ENCODE measurements at places on chromosomes 7 and 10.

DNA sequence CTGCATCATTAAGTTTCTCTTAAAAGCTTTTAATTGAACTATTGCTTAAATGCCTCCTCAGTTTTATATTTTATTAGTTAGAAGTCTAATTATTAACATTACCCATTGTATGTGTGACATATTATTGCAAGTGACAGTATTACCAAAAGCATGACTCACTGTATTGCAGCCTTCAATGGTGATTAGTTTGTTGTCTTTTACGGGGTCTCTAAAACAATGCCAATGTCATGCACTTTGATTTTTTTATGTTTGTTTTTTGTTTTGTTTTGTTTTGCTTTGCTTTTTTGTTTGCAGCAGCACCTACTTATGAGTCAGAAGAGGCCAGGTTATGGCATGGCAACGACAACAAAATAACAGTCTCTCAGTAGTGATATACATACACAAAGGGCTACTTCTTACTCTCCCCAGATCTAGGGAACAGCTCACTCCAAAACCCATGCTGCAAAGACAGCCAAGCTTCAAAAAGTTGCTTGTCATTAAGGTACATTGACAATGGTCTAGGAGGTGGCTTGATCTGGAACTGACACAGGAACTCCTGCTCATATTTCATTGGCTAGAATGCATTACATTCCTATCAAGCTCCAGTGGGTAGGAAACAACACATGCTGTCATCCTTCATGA, 293.7 kb upstream of the POM121L12 start:
- DNase-seq: no peak

GRCh38 chr7:75984130-75985008, 10.0 kb downstream of the TMEM120A start:
- DNase-seq: no peak

DNA sequence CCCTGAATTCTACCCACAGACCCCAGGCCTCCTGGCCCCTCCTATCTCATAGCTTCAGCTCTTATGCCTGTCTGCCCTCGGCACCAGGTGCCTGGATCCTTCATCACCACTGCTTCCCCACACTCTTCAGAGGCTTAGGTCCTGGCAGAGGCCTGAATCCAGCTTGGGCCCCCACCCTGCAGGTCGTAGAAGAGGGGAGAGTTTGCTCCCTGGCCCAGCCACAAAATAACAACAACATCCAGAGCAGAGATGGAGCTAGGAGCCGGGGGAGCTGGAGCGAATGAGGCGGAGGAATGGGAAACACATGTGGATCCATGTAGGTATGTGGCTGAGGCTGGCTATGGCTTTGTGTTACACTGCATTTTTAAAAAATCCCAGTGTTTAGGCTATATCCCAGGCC, 7.8 kb upstream of the OPN4 start:
- no peak for DNase-seq

DNA sequence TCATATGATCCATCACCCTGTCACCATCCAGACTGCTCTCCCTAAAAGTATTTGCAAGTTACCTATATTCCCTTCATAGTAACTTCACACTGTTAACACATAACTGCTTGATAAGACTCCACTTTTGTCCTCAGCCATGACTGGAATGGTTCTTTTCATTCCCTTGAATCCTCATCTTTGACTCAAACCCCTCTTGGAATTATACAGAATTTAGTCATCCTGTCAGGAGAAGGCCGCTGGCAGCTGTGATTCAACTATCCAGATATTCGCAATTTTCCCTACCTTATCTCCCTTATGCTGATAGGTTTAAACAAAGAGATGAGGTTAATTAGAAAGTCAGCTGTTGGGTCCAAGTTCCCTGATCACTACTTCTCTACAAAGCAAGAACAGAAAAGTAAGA, 143.0 kb upstream of the HPS1 start:
- no peak for DNase-seq

DNA sequence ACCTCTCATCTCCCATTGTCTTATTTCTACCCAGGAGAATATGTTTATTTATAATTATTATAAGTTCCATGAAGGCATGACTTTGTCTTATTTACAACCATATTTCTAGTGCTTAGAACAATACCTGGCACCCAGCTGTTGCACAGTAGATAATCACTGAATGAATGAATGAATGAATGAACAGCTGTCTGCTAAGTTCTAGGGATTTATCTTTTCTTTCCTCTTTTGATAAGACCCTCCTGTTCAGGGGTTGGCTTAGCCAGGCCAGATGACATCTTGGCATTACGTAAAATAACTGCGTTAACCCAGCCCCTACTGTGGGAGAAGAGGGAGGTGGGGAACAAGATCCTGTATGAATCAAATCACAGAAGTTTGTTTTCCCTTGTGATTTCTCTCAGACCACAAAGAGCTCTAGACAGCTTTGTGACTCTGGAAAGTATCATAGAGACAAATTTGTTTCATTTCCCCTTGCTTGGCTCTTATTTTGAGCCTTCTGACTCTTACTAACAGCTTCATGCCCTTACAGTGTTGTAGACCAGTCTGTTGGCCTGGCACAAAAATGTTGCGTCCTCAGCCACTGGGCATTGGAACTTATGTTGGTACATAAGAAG, 8.4 kb downstream of the ZNF862 start:
- DNase-seq: no peak

DNA sequence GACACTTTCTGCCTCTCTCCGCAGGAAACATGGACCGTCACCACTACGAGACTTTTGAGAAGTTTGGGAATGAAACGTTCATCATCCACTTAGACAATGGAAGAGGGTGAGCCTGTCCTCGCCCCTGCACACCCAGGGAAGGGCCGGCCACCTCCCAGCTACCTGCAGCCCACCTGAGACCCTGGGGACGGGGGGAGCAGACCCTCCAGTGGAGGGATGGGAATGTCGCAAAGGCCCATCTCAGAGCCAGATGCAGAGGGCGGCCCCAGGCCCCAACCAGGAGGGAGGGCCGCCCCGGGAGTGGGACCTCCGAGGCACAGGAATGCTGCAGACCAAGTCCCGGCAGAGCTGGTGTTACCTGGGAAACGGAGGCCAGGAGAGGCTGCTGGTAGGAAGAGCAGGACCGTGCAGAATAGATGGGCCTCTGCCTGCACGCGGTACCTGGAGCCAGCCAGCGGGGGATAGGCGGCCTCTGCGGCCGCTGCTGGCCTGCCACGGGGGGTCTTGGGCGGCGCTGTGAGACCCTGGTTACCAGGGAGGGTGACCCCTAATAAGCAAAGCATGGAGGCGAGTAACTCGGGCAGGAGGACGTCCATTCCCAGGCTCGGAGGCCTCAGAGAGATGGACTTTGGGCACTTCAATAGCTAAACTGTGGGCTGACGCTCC, 32.9 kb upstream of the FOXL3 start:
- no peak for DNase-seq

GRCh38 chr10:91317541-91317940, 92.6 kb upstream of the HECTD2 start:
- no peak for DNase-seq

DNA sequence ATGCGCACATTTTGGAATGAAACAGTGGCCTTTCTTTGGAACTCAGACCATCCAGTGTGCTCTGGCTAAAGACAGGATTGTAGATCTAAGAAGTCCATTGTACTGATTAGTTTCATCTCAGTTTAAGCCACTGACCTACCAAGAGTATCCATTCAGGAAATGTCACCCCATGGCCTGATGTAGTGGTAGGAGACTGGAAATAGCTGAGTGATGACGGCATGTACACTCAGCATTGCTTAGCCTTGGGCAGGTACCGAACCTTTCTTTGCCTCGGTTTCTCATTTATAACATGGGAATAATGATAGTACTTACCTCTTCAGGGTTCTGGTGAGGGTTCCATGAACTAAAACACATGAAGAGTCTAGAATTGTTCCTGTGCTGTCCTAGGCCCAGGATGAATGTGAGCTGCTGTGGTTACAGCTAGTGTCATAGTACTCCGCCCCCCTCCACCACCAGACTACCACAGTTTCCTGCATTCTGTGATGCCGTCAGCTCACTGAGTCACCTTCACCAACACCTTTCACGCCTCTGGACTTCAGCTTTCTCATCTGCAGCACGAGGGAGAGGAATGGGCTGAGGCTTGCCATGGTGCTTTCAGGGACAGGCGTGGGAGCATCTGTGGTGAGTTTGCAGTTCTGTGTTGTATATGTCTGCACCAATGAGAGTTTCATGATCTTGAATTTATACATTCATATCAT, 484.0 kb upstream of the GALNT17 start:
- DNase-seq: peak; percentile 75

DNA sequence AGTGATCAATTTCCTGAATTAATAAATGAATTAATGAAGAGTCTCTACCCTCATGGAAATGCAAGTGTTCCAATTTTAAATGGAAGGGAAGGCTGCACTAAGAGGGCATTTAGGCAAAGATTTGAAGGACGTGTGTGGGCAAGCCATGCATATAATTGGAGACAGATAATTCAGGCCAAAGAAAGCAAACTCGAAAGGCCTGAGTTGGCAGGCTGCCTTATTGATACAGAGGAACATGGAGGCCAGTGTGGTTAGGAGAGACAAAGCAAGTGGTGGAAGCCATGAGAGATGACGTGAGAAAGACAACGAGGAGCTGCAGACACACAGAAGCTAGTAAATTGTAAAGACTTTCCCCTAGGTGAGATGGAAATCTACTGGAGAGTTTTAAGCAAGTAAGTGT, 15.4 kb upstream of the PCLO start:
- DNase-seq: no peak

- no peak for DNase-seq
Observed at GRCh38 chr10:69895759-69896158, 94.1 kb downstream of the COL13A1 start.

GRCh38 chr10:33010132-33011037, 52.4 kb upstream of the ITGB1 start:
- peak; percentile 59 for DNase-seq

GRCh38 chr10:78914502-78915189, 154.1 kb upstream of the ZMIZ1 start:
- DNase-seq: no peak

DNA sequence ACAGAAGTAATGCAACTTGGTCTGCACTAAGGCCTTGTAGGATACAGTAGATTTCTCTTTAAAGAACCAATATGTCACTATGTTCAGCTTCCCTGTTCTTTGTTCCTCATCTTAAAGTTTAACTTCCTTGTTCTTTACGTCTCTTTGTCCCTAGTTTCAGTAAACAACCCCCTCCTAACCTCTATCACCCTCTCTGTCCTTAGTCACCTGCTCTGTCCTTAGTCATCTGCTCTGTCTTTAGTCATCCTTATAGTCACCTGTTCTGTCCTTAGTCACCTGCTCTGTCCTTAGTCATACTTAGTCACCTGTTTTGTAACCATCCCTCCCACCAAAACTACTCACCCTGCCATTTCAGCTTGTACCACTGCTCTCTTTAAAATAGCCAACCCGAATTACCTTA, 144.6 kb upstream of the TMEM106B start:
- DNase-seq: no peak

GRCh38 chr10:57168611-57169240, 807.7 kb upstream of the ZWINT start:
- DNase-seq: no peak

GRCh38 chr7:104444017-104444416, 115.6 kb downstream of the LHFPL3 start:
- DNase-seq: no peak

- no peak for DNase-seq
Observed at GRCh38 chr7:73968487-73968886, 59.5 kb upstream of the ELN start.

- DNase-seq: no peak
Observed at GRCh38 chr10:64626924-64627323, 1105.7 kb downstream of the REEP3 start.

GRCh38 chr10:100962351-100963080, 6.8 kb upstream of the SEMA4G start:
- DNase-seq: no peak

- no peak for DNase-seq
Observed at GRCh38 chr7:41478187-41478586, 224.7 kb downstream of the INHBA start.

GRCh38 chr10:29130190-29130673, 158.6 kb upstream of the LYZL1 start:
- no peak for DNase-seq

GRCh38 chr10:119462773-119463172, 79.7 kb downstream of the RGS10 start:
- no peak for DNase-seq

DNA sequence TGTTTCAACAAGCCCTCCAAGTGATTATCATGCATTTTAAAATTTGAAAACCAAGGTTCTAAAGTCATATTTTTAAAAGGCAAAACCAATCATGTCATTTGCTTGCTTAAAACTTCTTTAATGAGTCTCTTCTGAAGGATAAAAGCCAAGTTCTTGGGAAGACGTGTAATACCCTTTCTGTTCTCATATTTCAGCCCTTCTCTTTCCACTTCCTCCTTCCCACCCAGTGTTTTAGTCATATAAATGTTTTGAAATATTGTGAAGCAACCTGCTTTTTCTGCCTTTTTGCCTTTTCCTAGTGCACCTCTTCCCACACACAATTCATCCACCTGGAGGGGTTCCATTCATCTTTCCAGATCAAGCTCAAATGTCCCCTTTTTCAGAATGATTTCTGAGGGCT, 211.1 kb upstream of the LRRTM3 start:
- no peak for DNase-seq

DNA sequence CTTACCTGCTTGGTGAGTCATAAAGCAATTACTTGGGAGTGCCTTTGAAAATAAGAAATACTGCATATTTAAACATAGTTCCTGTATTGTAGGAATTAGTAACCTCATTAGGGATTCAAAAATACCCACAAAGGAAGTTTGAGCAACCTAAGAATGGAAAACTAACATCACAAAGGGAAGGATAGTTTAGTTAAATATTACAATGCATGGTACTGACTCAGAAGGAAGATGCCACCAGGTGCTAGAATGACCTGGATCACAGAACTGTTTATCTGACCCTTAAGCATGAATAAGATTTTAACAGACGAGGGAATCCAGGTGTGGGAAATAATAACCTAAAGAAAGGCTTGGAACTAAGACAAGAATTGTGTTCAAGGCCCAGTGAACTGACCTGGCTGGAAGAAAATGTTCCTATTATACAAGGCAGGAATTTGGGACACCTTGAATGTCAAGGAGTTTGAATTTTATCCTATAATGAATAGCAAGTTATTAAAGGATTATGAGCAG, 106.4 kb downstream of the GSAP start:
- no peak for DNase-seq

Data from CD4-positive, alpha-beta T cell treated with Interleukin-17A for 4 hours (primary cell).